Right cardiac atrium (tissue), 5 donors: ENCODE measurements at places on chromosomes 13 and 19.

GRCh38 chr13:108214441-108215271, 680 bp downstream of the LIG4 start:
- DNase-seq = peak; percentile 15

- no peak for DNase-seq
These were observed 3.3 kb upstream of the NAPA start for GRCh38 chr19:47518139-47518538.

DNA sequence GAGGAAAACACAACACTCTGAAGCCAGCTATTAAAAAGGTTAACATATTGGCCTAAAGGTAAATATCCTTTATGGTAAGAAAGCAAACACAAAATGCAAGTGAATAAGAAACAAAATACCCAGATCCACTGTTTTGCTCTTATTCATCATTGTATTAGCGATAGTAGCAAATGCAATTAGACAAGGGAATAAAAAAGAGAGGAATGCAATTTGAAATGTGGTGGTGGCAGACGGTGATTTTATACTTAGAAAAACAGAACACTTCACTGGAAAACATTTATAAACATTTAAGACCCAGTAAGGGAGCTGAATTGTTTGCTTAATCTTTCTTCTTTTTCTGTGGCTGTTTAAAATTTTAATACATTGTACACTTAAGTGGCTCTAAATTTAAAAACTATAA, 17.2 kb upstream of the CYP4F2 start:
- no peak for DNase-seq

- DNase-seq = no peak
These were observed 52.5 kb upstream of the POMP start for GRCh38 chr13:28606466-28606865.

- DNase-seq = no peak
These were observed 256.3 kb downstream of the B3GLCT start for GRCh38 chr13:31456056-31456455.

DNA sequence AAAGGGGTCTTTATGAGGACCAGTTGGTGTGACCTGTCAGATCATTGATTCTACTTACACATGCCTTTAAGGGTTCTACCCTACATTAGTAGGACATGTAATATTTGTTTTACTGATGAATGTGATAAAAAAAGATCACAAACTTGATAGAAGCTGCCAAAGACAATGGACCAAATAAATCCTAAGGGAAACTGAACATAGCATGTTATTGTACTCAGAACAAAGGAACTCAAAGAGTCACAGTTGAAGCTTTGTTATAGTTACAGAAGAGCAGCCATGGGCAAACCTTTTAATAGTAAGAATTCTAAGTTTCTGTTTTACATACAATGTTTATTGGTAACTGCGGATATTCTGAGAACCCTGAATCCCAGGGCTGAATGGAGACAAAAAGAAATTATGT, 780.1 kb downstream of the SLITRK6 start:
- DNase-seq = no peak

DNA sequence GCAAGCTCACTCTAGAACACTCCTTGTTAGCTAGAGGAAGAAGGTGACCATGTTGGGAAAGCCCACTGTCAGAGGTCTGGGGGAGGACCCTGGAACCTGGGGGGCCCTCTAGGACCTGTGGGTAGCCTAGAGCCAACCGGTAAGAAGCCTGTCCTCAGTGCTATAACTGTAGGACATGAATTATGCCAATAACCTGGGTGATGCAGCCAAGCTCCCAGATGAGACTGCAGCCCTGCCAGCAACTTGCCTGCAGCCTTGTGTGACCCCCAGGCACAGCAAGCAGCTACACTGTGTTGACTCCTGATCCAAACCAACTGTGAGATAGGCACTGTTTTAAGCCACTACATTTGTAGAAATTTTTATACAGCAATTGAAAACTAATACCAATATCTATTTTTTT, 122.3 kb downstream of the MIPEP start:
- DNase-seq = peak; percentile 60

DNA sequence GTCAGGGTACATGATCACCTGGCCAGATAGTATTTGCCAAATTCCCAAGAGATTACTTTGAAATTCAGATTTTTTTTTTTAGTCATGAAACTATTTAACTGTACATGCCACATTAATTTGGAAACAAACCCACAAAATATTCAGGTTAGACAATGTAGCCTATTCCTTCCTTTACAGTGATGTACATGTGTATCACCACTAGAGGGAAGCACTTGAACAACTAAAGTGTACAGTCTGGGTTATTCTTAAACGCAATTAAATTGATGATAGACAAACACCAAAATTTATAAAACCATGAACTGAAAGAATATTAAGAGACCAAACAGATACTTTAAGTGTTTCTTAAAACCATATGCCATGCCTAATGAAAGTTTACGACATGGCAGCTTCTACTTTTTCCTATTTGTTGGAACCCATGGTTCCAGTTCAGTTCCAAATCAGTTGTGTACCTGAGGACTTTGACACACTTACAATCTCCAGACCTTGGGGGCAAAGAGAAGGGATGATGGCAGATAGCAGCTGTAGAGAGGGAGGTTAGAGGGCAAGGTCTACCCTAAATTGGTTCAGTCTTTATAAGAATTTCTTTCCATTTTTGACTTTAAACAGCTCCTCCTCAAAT, 52.8 kb downstream of the TNFSF13B start:
- DNase-seq = no peak

DNA sequence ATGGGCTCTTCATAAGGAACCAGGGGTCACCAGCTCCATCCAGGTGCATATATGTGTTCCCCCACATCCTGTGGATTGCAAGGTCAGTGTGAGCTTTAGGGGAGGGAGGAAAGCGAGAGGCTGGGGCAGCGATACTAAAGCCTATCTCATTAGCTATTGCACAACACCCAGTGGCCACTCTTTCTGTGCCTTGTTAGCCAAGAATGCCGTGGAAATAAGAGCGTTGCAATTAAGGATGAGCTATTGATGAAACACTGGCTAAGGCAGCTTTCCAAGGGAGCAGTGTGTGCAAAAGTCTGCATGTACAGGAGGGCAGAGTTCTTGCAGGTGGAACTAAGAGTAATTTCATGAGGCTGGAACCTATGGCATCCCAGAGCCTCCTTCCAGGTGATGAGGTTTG, 17.6 kb downstream of the TNFSF11 start:
- no peak for DNase-seq

GRCh38 chr13:109999659-110000533, 213.5 kb upstream of the IRS2 start:
- no peak for DNase-seq

GRCh38 chr13:49296659-49297058, 48.9 kb downstream of the CDADC1 start:
- DNase-seq = no peak

DNA sequence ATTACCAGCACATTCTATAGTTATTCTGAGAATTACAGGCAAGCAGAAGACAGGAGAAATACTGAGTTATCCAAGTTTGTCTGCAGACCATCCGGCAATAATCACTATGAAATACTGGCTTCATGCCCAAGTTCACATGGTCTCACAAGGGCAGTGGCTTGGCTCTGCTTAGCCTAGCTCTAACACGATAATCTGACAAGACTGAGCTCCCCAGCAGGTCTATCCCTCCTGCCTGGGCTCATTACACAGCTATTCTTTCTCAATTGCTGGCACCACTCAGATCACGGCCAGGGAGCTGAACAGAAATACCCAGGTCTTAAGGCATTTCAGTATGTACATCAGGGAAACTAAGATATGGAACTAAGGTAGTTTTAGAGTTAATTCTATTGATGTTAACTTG, 361.6 kb upstream of the PCDH20 start:
- no peak for DNase-seq

DNA sequence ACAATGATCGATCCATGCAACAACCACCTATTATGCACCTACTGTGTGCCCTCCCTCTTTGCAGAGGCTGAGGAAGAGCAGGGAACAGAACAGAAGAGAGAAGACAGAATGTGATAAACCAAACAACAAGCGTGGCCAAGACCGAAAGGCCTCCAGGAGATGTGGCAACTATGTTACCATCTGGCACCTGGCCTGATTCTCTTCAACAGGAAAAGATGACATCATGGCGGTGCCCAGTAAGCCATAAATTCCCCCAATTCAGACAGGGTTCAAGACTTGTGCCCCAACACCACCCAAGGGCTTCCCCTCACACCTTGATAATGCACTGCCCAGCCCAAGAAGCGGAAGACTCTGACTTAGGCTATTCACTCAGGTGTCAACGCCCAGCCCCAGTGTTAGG, 44.3 kb downstream of the SLC7A1 start:
- DNase-seq = no peak

- peak; percentile 24 for DNase-seq
These were observed 61.5 kb upstream of the ZNF536 start for GRCh38 chr19:30310602-30311263.

DNA sequence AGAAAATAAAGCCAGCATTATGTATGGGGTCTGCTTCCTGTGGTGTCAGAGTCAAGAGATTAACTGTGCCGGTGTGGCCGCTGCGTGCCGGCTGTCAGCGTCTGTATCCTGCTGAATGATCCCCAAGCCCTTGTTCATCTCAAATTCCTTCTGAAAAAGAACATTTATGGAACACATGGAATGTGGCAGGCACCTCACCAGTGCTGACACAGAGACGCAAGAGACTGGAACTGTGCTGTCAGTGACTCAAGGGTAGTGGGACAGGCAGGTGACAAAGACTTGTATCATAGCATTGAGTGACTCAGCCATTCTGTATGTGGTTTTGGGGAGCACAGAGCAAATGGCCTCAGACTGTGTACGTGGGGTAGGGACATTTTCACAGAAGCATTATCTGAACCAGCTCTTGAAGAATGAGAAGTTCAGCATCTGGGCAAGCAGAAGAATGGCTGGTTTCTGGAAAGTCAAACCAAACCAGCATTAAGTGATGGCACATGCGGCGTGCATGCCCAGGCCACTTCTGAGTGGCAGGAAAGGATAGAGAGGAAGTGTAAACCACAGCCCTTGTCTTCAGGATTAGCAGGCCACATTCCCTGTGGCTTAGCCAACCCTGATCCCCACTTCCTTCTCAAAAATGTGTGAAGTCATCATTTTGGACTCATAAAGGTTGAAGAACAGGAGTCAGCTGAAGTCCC, 54.0 kb upstream of the IRS2 start:
- no peak for DNase-seq

DNA sequence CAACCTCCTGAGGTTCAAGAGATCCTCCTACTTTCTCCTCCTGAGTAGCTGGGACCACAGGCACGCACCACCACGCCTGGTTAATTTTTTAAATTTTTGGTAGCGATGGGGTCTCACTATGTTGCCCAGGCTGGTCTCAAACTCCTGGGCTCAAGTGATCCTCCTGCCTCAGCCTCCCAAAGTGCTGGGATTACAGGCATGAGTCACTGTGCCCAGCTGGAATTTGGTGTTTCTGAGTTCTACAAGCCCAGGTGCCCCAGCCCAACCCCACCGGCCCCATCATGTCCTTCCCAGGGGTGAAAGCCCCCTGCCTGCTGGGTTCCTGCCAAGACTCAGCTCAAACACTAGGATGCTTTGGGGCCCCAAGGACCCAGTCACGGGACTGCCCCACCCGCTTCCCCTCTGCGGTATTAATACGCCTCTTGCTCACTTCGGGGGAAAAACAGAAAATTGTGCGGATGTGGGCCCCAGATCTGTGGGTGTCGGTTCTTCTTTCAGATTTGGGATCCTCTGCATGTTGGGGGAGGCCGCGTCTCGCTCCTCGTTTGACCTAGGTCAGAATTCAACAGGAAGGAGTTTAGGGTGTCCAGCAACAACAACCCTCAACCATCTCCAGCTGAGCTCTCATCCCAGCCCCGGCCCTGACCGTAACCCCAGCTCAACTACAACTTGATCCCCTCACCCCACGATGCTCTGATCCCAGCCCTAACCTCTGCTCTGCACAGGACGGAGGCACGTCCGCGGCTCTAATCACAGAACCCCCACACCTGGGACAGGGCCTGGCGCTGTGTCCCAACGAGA, 3.7 kb upstream of the FCER2 start:
- DNase-seq = peak; percentile 66
